ENCODE measurements at places on chromosomes 7 and 10. TPM values are rescaled to one million over a fixed set of nuclear protein-coding genes. Genes with fewer than 3 reads are reported as not detected.

Gene LAMTOR4
- 98.6 TPM for total RNA-seq

Gene PLXNA4
- total RNA-seq: 7.9 TPM

Gene TLX1
- not detected for total RNA-seq

Gene GPR158
- total RNA-seq: under 0.01 TPM

Gene MET
- total RNA-seq: 33.5 TPM

Gene TDRD1
- not detected for total RNA-seq

Gene TNS3
- 47.3 TPM for total RNA-seq

Gene CDK14
- 4.3 TPM for total RNA-seq

Gene ELN
- 0.81 TPM for total RNA-seq

Gene PAX2
- total RNA-seq: not detected

Gene CSTF2T
- total RNA-seq: 23.7 TPM

Gene MMP21
- not detected for total RNA-seq

Gene RET
- not detected for total RNA-seq

Gene NOS3
- total RNA-seq: 20.9 TPM

All from bladder microvascular endothelial cell (primary cell).